Central memory CD4-positive, alpha-beta T cell (primary cell): ENCODE measurements at places on chromosomes 6 and 20.

DNA sequence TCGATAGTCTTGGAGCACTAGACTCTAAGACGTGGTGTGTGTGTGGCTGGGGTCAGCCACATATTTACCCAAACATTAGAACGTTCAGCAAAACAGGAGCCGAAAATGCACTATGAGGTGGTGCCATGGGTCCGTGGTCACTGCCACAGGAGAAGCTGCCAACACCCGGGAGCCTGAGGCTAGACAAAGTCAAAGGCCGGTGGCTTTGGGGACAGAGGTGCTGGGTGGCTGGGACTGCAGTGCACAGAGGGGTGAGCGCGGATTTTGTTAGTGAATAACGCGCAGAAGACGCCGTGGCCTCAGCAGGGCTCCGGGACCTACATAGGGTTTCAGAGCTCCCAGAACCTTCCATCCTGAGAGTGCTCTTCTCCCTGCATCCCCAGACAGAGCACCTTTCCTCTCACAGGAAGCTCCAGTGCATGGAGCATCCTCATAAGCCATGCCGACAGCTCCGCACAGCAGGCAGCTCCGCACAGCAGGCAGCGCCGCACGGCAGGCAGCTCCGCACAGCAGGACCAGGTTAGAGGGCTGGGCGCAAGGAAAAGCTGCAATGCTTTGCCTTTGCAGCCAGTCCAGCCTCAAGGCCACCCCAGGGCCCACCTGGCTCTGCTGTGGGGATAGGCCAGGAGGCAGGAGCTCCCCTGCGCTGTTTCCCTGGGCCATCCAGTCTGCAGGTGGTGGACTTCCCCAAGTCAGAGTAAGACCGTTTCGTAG is 304.1 kb downstream of the TAF4 start:
- no peak for DNase-seq

DNA sequence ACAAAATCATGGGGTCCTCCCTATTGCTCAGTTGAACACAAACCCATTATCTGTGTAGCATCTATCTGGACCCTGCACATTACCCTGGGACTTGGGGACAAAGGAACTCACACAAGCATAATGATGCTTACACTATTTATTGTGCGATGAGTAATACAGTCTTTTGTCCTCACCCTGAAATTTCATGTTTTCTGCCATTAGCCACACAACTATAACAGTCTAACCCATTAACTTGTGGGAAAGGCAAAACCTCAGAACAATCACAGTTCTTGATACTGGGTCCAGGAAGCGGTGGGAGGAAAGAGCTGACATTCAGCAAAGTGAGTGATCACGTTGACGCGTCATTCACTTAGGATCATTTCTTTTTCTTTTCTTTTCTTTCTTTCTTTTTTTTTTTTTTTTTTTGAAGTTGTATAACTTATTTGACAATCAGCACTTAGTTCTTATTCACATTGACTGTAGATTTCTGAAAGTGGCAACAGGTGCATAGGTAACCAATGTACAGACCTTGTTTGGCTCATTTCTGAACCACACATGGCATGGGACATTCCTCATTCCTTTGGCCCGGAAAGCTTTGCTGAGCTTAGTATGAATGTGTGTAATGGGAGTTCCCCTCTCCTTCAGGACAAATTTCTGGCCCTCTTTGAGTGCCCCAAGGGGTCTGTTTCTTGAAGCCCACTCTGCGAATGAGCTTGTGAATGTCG is 94.8 kb upstream of the CNKSR3 start:
- peak; percentile 23 for DNase-seq

GRCh38 chr6:30970946-30971345 is 12.6 kb upstream of the MUC21 start:
- DNase-seq = no peak

DNA sequence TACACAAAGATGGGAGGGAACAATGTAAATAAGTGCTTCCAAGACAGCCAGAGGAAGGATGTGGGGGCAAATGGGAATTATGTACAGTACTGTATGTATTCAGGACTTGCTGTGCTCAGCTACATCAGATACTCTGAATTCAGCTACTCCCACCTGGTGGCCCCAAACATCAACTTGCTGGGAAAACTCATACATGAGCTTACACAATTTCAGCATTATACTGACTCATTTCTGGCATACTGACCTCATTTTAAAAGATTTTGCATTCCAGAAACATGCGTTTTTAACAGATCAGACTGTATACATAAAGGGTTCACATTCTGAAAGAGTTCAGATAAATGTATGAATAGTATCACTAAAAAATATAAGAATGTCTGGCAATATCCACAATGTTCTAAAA is 59.7 kb downstream of the GPX5 start:
- no peak for DNase-seq

GRCh38 chr6:95248499-95248898 is 328.8 kb upstream of the MANEA start:
- DNase-seq = no peak

DNA sequence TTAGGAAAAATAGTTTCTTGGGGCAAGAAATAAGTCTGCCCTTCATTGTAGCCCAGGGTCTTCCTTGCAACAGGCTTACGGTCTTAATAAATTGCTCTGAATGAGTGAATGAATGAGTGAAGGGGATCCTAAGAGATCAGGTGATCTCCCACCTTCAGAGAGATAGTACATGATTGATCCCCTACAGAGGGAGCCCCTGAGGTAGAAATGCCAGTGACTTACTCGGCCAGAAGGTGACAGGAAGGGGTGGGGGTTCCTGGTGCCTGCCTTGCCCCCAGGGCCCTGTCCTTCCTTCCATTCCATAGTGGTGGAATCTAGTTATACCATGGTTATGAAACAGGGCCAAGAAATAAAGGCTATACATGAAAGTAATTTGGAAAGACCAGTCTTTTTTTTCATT is 215.3 kb upstream of the SSTR4 start:
- no peak for DNase-seq

DNA sequence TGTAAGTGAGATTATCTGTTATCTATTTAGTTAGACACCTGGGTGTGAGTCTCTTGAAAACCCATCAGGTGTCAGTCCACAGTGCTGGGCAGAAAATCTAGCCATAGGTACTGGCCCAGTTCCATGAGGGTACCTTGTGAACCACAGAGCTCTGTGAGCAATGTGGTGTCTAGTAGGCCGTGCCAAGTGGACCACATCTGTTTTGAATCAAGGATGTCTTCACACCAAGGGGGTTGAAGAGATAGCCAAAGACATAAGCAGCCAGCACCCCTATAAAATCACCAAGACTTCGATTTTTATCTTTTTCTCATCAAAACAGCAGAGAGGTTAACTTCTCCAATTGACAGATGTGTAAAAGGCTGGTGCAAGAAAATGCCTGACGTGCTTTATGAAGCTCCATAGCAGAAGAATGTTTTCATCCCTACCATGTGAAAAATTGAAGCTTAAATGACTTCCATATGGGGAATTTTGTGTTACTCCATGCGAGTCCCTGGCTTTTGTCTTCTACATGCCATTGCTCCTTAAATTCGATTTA is 368.7 kb downstream of the HAO1 start:
- no peak for DNase-seq

DNA sequence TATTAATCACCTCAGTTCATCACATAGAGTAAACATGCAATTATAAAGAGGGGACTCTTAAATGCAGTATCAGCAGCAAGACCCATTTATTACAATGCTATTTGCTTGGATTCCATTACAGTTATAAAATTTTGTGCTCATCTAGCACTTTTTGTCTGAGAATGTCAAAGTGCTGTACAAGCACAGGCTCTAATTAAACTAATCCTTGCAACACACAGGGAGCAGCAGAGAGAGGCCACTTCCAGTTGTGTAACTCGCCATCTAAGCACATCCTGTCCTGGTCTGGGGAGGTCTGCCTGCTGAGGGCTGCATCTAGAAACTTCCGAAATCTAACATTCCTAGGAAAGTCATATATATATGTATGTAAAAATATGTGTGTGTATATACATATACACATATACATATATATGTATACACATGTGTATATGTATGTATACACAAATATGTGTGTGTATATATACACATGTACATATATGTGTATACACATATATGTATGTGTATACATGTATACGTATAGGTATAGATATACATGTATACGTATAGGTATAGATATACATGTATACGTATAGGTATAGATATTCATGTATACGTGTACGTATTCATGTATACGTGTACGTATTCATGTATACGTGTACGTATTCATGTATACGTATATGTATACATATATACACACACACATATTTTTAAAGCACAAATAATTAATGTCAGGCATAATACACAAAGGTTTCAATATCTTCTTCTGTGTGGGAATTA is 136.4 kb upstream of the JARID2 start:
- DNase-seq = no peak

DNA sequence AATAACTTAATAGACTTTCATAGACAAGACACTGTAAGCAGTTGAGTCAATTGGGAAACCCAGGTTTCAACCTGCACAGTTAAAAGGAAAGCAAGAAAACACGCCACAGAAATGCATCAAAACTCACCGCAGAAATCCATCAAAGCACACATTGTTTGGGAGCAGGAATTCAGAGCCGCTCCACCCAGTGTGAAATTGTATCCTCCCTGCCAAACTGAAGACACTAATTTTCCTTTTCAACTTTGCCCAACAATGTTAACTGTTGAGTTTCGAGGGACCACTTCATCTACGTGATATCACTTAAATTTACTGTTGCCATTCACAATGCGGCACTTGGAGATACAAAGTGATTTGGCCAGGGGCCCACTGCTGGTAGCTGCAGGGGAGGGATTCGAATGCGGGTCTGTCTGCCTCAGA is 92.7 kb downstream of the DACT2 start:
- DNase-seq = no peak

GRCh38 chr6:32068867-32069266 is 30.7 kb downstream of the CYP21A2 start:
- DNase-seq = no peak

DNA sequence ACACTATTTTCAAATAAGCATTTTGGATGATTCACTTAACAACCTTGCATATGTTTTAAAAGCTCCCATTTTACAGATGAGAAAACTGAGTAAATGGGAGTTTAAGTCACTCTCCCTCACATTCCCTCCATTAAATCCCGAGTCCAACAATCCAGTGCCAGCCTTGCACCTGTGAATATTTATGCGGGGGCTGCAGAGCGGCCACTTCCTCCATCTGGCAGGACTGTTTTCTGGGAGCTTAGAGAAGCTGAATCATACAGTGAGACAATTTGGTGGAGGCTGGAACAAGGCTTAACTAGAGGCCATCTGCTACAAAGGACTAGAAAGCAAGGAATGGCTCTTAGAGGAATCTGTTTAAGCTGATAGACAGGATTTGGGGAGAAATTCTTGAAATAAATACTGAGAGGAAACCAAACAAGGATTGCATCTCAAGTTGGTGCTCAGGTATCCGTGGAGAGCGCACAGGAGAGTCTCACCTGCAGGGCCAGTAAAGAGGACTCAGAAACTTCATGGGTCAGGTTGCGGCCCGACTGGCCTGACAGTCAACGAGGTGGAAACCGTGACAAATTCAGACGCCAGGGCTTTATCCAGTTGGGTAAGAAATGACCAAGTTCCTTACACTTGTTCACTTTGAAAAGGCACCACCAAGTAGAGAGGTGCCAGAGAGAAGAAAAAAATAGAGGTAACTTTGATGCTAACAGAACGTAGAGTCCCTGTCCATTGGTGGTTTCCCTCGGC is 478.5 kb downstream of the QKI start:
- no peak for DNase-seq

DNA sequence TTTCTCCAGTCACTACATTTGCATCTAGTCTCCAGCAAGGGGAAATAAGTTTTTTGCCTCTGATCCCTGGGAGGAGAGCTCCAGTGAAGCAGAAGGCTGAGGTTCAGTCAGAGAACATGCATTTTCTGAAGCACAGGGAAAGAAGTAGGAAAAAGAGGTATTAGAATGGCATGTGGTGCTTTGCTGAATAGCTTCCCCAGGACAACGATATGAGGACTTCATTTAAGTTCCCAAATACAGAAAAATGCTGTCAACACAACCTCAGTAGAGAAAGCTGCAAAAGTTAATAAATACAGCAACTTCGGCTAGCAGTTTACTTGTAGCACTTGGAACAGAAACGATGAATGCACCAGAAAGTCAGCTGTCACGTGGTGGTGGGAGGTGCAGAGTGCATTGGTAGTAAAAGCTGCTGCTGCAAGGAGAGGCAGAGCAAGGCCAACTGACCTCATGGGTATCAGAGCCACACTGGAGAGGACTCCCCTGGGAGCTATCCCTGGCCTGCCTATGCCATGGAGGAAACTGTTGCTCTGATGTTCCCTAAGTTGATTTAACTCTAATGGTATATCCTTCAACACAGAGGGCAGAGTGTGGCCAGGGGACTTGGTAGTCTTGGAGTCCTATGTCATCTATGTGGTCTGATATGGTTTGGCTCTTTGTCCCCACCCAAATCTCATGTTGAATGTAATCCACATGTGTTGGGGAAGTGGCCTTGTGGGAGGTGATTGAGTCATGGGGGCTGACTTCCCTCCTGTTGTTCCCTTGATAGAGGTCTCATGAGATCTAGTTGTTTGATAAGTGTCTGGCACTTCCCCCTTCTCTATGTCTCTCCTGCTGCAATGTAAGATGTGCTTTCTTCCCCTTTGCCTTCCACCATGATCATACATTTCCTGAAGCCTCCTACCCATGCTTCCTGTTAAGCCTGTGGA is 85.9 kb downstream of the ADTRP start:
- no peak for DNase-seq

GRCh38 chr6:31289788-31290187 is 17.9 kb upstream of the HLA-C start:
- no peak for DNase-seq

DNA sequence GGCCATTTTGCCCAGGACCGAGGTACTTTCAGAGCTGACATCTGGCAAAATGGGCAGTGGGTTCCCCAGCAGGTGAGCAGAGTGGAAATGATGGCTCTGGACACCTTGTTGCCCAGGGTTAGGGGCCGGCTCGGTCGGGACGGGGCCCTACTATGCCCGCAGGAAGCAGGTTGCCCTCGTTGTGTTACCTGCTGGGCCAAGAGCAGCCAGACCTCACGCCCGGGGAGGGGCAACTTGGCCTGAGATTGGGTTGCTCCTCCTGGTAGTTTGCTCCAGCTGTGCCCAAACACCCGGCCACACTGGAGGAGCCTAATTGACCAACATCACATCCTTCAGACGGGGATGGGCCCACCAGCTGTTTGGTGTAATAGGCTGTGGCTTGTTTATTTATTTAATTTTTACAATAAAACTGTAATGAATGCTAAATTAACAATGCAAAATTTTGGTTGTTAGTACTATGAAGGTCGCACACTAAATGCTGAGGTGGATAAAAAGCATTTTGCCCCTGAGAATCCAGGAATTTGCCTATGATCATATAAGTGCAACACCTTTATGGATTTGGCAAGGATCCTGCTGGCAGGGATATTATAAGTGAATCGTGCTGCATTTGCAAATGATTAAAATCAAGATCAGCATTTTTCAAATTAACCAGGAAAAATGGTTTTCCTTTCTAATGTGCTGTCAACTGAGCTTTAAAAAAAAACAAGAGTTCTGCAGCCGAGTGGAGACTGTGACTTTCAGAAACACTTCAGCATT is 26.6 kb upstream of the PCMTD2 start:
- DNase-seq = no peak
